Testis (tissue), 5 donors: ENCODE measurements at places on chromosomes 1 and 21. TPM values are rescaled to one million over a fixed set of nuclear protein-coding genes. Genes with fewer than 3 reads are reported as not detected.

GRCh38 chr1:183230413-183230812 is 44.3 kb downstream of the LAMC2 start:
- H3K4me3 ChIP-seq: no peak overlapping the region
- H3K4me1 ChIP-seq: peaks cover 4% of the 10 kb centered on the region
- no peaks in the 10 kb centered on the region for H3K27me3 ChIP-seq
- no peak for DNase-seq
- H3K36me3 ChIP-seq: no peaks in the 10 kb centered on the region
- no peak overlapping the region for H3K27ac ChIP-seq

GRCh38 chr1:172515927-172516326 is 17.0 kb upstream of the SUCO start:
- no peak overlapping the region for H3K27ac ChIP-seq
- no peak for DNase-seq
- H3K4me1 ChIP-seq: no peaks in the 10 kb centered on the region
- no peaks in the 10 kb centered on the region for H3K27me3 ChIP-seq
- H3K36me3 ChIP-seq: no peaks in the 10 kb centered on the region
- H3K4me3 ChIP-seq: no peak overlapping the region

- no peak overlapping the region for H3K4me3 ChIP-seq
- no peaks in the 10 kb centered on the region for H3K27me3 ChIP-seq
- no peak for DNase-seq
- no peaks in the 10 kb centered on the region for H3K36me3 ChIP-seq
- H3K27ac ChIP-seq: peak overlapping the region; percentile 31
Measured at GRCh38 chr1:234500269-234500668, 21.3 kb upstream of the TARBP1 start.

GRCh38 chr1:230424391-230425251 is 1.5 kb downstream of the PGBD5 start:
- H3K36me3 ChIP-seq: no peaks in the 10 kb centered on the region
- H3K27ac ChIP-seq: no peak overlapping the region
- no peaks in the 10 kb centered on the region for H3K27me3 ChIP-seq
- peaks cover 25% of the 10 kb centered on the region for H3K4me1 ChIP-seq

GRCh38 chr1:117146072-117146471 is 24.5 kb upstream of the TRIM45 start:
- H3K4me3 ChIP-seq: no peak overlapping the region
- H3K27me3 ChIP-seq: no peaks in the 10 kb centered on the region
- no peaks in the 10 kb centered on the region for H3K4me1 ChIP-seq
- H3K36me3 ChIP-seq: no peaks in the 10 kb centered on the region

DNA sequence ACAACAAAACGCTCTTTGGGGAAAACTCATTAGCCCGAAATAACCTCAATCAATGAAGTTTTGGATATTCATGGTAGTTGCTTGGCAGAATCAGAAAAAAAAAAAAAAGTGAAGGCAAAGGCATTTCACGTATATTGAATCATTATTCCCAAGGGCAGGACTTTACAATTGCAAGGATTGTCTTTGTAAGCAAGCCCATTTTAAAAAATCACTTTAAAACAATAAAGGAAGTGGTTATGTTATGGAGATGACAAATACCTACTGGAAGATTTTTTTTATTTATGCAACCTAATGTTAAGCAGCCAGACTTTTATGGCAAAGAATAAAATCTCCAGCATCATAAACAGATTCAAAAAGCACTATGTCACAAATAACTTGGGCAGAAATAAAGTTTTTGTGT is 9.3 kb downstream of the GJB4 start:
- no peaks in the 10 kb centered on the region for H3K27me3 ChIP-seq
- no peaks in the 10 kb centered on the region for H3K4me1 ChIP-seq
- no peak for DNase-seq
- H3K36me3 ChIP-seq: no peaks in the 10 kb centered on the region
- H3K4me3 ChIP-seq: no peak overlapping the region
- H3K27ac ChIP-seq: no peak overlapping the region

DNA sequence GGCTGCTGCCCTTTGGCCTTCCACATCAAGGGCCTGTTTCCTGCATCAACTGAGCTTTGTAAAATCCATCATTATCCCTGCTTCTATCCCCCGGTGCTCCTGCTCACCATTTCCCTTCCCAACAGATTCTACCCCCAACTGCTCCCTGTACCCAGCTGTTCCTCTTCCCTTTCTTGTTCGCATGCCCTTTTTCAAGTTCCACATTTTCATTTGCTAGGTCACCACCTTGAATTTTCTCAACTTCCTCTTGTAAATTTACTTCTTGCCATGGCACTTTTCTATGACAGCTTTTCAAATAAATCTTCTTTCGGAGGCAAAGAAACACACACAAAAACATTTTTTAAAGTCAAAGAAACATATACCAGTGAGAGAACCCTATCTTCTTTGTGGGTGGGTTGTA is 330.5 kb upstream of the ADGRL2 start:
- no peaks in the 10 kb centered on the region for H3K4me1 ChIP-seq
- H3K36me3 ChIP-seq: no peaks in the 10 kb centered on the region
- no peak overlapping the region for H3K4me3 ChIP-seq
- no peak for DNase-seq
- H3K27me3 ChIP-seq: no peaks in the 10 kb centered on the region

GRCh38 chr1:60998786-60999185 is 83.6 kb upstream of the NFIA start:
- DNase-seq: no peak
- no peak overlapping the region for H3K27ac ChIP-seq
- H3K4me3 ChIP-seq: no peak overlapping the region
- no peaks in the 10 kb centered on the region for H3K27me3 ChIP-seq
- H3K36me3 ChIP-seq: no peaks in the 10 kb centered on the region

GRCh38 chr1:90841473-90841872 is 124.4 kb upstream of the BARHL2 start:
- H3K4me3 ChIP-seq: no peak overlapping the region
- no peak for DNase-seq
- H3K36me3 ChIP-seq: no peaks in the 10 kb centered on the region
- H3K27me3 ChIP-seq: no peaks in the 10 kb centered on the region
- no peak overlapping the region for H3K27ac ChIP-seq

- H3K36me3 ChIP-seq: no peaks in the 10 kb centered on the region
- peak; percentile 53 for DNase-seq
- no peak overlapping the region for H3K4me3 ChIP-seq
- peak overlapping the region; percentile 53 for H3K27ac ChIP-seq
Measured at GRCh38 chr1:229209816-229210215, 61.1 kb upstream of the RAB4A start.

GRCh38 chr1:21308847-21309652 is 18.8 kb upstream of the ECE1 start:
- no peaks in the 10 kb centered on the region for H3K27me3 ChIP-seq
- H3K36me3 ChIP-seq: no peaks in the 10 kb centered on the region
- no peak overlapping the region for H3K4me3 ChIP-seq
- peaks cover 71% of the 10 kb centered on the region for H3K4me1 ChIP-seq

GRCh38 chr1:244651956-244652622 is 837 bp upstream of the DESI2 start:
- H3K36me3 ChIP-seq: no peaks in the 10 kb centered on the region
- H3K27me3 ChIP-seq: no peaks in the 10 kb centered on the region
- H3K27ac ChIP-seq: no peak overlapping the region
- H3K4me3 ChIP-seq: peak overlapping the region; percentile 93

DNA sequence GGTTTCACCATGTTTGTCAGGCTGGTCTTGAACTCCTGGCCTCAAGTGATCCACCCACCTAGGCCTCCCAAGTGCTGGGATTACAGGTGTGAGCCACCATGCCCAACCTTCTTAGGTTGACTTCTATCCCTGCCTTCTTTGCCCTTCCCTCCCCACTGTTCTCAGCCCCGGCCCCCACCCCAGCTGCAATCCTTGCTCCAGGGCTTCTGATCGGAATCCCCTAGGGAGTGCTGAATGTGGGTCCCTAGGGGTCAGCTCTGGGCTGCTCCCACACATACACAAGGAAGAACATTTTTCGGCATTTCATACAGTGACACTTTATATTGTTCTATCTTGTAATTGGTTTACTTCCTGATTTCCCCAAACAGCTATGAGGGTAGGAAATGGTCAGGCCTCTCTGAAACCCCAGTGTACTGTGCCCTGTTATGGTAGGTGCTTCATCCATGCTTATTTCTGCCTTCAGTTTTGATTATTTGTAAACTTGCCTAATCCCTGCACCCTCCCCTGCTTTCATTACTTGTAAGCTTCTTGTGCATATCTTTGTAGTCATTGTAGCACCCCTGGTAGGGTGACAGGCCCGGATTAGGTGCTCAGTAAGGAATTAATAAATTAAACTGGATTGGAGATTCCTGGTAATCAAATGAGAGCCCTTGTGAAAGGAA is 5.8 kb upstream of the SRP9 start:
- peaks cover 67% of the 10 kb centered on the region for H3K4me1 ChIP-seq
- DNase-seq: no peak
- H3K27me3 ChIP-seq: no peaks in the 10 kb centered on the region
- no peaks in the 10 kb centered on the region for H3K36me3 ChIP-seq
- peak overlapping the region; percentile 54 for H3K27ac ChIP-seq

GRCh38 chr1:151512801-151513625 is 1.8 kb downstream of the CGN start:
- DNase-seq: no peak
- H3K4me3 ChIP-seq: no peak overlapping the region
- H3K36me3 ChIP-seq: no peaks in the 10 kb centered on the region
- no peak overlapping the region for H3K27ac ChIP-seq
- no peaks in the 10 kb centered on the region for H3K27me3 ChIP-seq

DNA sequence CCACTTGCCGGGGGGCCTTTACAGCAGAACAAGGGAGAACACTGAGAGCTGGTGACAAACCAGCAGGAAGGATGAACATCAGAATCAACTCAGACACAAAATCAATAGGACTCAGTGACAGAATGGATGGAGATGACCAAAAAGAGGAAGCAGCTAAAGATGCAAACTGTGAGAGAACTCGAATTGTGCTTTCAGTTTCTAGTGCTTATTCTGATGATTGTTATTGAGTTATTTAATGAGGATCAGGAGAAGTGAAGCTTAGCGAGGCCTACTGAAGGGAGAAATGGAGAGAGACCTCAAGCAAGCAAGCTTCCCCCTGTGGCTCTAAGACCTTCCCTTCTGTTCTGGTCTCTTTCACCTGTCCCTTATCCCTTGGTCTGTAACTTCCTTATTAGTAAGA is 30.3 kb upstream of the TMEM125 start:
- no peak overlapping the region for H3K4me3 ChIP-seq
- H3K27me3 ChIP-seq: no peaks in the 10 kb centered on the region
- no peak for DNase-seq
- H3K36me3 ChIP-seq: no peaks in the 10 kb centered on the region
- H3K27ac ChIP-seq: no peak overlapping the region

- H3K27ac ChIP-seq: no peak overlapping the region
- no peaks in the 10 kb centered on the region for H3K27me3 ChIP-seq
- no peak for DNase-seq
Measured at GRCh38 chr1:117127795-117128194, 6.2 kb upstream of the TRIM45 start.

GRCh38 chr1:242525360-242525722 is 844 bp upstream of the PLD5 start:
- no peak overlapping the region for H3K27ac ChIP-seq
- peaks cover 9% of the 10 kb centered on the region for H3K4me1 ChIP-seq
- H3K27me3 ChIP-seq: no peaks in the 10 kb centered on the region
- DNase-seq: no peak

DNA sequence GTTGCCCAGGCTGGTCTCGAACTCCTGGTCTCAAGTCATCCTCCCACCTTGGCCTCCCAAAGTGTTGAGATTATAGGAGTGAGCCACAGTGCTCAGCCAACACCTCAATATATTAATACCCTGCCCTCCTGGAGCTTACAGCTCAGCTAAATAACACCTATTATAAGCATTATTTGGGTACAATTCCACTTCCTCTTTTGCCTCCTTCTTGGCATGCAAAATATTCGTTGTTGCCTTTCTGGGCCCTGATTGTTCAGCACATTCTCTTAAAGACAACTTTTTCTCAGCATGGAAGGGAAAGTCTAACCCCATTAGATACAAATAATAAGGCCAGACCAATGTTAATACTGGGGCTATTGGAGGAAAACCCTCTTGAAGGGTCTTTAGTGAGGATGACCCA is 2.8 kb downstream of the PAQR7 start:
- no peak overlapping the region for H3K4me3 ChIP-seq
- no peaks in the 10 kb centered on the region for H3K27me3 ChIP-seq
- DNase-seq: no peak
- peak overlapping the region; percentile 38 for H3K27ac ChIP-seq

DNA sequence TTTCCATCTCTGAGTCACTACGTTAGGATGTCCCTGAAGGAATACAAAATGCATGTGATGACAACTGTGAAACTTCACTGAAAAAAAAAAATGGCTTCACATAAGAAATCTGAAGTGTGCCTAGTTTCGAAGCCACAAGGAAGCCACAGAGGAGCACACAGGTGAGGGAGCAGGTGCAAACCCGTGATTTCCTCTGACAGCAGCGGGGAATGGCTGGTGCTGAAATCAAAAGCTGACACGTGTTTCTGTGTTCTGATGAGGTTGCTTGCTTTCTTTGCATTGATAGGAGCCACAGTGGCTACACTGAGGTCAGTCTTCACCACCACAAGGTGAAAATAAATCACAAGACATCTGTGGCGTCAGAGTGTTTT is 105.7 kb upstream of the TLR5 start:
- no peak overlapping the region for H3K27ac ChIP-seq
- no peaks in the 10 kb centered on the region for H3K36me3 ChIP-seq
- no peaks in the 10 kb centered on the region for H3K27me3 ChIP-seq
- H3K4me3 ChIP-seq: no peak overlapping the region
- H3K4me1 ChIP-seq: peaks cover 7% of the 10 kb centered on the region

- no peaks in the 10 kb centered on the region for H3K27me3 ChIP-seq
- peaks cover 15% of the 10 kb centered on the region for H3K4me1 ChIP-seq
- peak within 1 kb of the TSS; percentile 38 for H3K4me3 ChIP-seq
- no peaks in the 10 kb centered on the region for H3K36me3 ChIP-seq
Measured at GRCh38 chr1:153678519-153679336, at the start of gene NPR1. TSS of gene NPR1 (plus strand) at chr1:153678688. CDS start at chr1:153679109, 421 bp downstream.

DNA sequence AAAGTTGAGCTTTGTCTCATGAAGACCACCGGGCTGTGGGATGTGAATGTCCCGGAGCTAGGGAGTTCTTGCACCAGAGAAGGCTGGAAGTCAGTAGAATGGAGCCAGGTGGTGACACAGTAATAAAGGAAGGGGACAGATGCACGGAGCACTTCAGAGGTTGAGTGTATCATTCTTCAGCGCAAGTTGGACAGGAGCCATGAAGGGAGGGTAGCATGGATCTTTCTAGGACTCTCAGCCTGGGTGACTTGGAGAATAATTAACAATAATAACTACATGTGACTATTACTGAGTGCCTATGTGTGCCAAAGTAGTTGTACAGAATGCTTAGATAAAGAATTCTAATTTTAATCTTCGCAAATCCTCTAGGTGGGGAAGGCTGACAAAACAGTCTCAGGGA is 258.7 kb upstream of the AJAP1 start:
- no peak for DNase-seq
- no peak overlapping the region for H3K4me3 ChIP-seq
- no peaks in the 10 kb centered on the region for H3K27me3 ChIP-seq
- H3K4me1 ChIP-seq: no peaks in the 10 kb centered on the region

GRCh38 chr1:214550857-214551435 is 456 bp downstream of the PTPN14 start:
- no peaks in the 10 kb centered on the region for H3K27me3 ChIP-seq
- H3K27ac ChIP-seq: peak overlapping the region; percentile 92
- no peaks in the 10 kb centered on the region for H3K36me3 ChIP-seq
- H3K4me3 ChIP-seq: peak overlapping the region; percentile 81
- peaks cover 34% of the 10 kb centered on the region for H3K4me1 ChIP-seq
- peak; percentile 38 for DNase-seq

Gene CYP4Z1
- total RNA-seq: 2.4 TPM

Gene LRRC3
- 11.8 TPM for total RNA-seq

Gene CLCN6
- 57.1 TPM for total RNA-seq

Gene ASAP3
- 43.1 TPM for total RNA-seq

Gene PGBD5
- total RNA-seq: 14.3 TPM

Gene ZBTB8OS
- total RNA-seq: 37.2 TPM

Gene ATP6V1G3
- not detected for total RNA-seq

Gene KIFAP3
- total RNA-seq: 52.9 TPM

Gene NUDT17
- total RNA-seq: 9.5 TPM

Gene RIPK4
- 10.2 TPM for total RNA-seq

Gene ZFYVE9
- total RNA-seq: 32.5 TPM

Gene CD34
- total RNA-seq: 32.5 TPM

Gene CD5L
- 0.25 TPM for total RNA-seq

Gene SETD4
- total RNA-seq: 62.7 TPM

Gene UMODL1
- 1.7 TPM for total RNA-seq
